ENCODE measurements at places on chromosomes 5 and 9.

DNA sequence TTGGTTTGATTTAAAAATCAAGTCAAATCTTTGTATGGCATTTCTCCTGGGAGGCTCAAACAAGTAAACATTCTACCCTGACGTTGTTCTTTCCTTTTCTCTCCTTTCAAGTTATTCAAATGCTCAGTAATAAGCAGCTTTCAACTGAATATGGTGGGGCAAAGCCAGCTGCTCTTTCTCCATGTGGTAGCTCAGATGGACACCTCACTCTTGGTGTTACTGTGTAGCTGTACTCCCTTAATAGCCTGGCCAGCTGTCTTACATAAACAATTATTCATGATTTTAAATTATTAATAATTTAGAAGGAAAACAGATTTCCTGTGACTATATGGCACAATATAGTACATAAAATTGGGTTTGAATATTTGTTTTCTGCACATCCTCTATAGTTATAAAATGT, 165.2 kb downstream of the PDE4D start:
- DNase-seq, result no peak

- no peak for DNase-seq
These were observed 202.6 kb downstream of the PIK3R1 start for GRCh38 chr5:68418201-68418600.

GRCh38 chr5:135183464-135183863, 149.4 kb upstream of the PITX1 start:
- DNase-seq, result no peak

GRCh38 chr9:536597-537511, 304.6 kb upstream of the DMRT1 start:
- DNase-seq, result no peak

DNA sequence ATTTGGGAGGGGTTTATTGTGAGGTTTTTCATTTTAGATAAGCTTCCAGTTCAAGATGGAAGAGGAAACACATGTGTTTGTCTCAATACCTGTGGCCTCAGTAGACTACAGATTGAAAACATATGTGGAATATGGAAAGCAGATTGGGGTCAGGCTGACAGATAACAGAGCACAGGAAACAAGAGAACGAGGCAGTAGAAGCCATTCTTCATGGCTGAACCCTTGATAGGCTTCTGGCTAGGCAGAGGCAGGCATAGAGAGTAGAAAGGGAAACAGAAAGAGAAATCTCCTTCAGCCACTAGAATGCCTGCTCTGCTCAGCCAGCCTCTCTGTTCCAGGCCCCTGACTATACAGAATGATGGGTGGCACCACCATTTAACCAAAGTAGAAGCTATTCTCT, 152.5 kb downstream of the MUSK start:
- no peak for DNase-seq

- no peak for DNase-seq
These were observed 4.6 kb upstream of the DPH7 start for GRCh38 chr9:137583347-137583746.

GRCh38 chr9:111158999-111159398, 120.7 kb upstream of the LPAR1 start:
- DNase-seq, result no peak

- no peak for DNase-seq
These were observed 8.7 kb upstream of the C5orf34 start for GRCh38 chr5:43523662-43524072.

DNA sequence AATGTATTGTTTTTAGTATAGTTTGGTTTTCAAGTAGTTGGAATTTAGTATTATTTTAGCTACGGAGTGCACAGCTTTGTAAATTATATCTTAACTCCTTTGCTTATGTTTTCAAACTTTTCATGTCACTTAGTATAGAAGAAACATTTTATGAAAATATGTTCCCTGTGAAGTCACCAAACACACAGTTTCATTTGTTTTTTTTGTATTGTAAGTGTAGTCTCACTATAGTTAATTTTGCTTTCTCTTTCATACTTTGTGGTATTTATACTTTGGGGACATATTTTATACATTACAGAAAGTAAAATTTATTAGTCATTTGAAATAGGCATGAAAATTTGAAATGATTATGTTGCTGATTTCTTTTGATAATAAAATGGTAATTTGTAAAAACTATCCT, 5.0 kb downstream of the CHSY3 start:
- no peak for DNase-seq

GRCh38 chr9:99894826-99895225, 11.6 kb upstream of the STX17 start:
- DNase-seq, result no peak

DNA sequence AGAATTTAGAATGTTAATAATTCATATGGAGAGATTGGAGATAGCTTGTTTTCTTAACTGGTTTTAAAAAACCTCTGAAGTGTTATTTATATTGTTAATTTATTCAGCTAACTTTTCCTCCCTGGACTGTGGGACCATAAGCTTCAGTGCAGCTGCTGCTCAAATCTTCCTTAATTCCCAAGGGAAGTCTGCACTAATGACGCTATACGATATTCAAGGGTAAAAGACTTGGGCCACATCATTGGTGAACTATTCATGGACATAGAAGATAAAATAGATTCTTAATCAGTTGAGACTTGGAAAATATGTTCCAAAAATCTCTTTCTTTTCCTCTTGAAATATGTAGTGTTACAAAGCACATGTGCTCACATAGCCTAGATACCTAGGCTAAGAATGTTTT, 31.1 kb upstream of the GAS1 start:
- DNase-seq, result no peak

DNA sequence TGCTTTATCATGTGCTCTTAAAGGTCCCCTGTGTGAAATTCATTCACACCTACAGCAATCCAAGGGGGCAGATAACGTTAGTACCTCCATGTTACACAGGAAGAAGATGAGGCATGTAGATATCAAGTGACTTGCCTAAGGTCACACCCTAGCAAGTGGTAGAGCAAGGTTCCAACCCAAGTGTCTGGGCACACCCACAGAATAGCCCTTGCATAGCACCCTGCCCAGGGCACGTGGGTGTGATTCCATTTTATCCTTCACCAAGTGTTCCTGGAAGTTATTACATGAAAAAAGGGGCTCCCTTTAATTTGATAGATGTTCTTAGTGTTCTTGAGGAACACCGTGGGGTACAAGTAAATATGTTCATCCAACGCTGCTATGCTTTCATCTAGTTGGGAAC, 4.9 kb downstream of the TMEM171 start:
- DNase-seq, result no peak

DNA sequence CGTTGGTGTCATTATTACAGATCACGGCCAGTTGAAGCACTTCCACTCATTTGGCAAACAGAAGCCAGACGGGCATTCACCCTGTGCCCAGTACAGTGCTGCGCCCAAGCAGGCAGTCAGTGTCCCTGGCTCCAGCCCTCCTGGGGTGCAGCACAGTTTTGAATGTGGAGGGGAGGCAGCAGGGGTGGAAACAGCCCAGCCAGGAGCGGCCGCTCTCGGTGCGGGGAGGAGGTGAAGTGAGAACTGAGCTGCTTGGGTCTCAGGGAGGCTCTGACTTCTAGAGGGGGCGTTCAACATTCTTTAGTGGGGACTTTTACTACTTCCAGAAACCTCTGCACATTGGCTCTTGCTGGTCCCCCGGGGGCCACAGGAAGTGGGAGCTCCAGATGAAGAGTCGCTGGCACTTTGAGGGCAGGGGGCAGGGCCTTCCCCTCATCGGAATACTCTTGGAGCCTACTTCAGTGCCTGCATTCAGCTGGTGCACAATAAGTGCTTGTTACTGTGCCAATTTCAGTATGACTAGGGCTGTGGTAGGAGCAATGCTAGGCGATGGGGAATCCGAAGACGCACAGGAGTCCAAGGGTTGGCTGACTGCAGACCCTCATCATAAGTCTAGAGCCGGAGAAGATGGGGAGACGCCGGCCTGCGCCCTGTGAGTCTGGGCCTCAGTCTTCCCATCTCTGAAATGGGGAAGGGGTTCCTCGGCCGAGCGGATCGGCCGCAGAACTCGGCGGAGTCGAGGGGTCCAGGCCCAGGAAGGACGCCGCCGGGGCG, 492 bp upstream of the NEK6 start:
- DNase-seq, result no peak

DNA sequence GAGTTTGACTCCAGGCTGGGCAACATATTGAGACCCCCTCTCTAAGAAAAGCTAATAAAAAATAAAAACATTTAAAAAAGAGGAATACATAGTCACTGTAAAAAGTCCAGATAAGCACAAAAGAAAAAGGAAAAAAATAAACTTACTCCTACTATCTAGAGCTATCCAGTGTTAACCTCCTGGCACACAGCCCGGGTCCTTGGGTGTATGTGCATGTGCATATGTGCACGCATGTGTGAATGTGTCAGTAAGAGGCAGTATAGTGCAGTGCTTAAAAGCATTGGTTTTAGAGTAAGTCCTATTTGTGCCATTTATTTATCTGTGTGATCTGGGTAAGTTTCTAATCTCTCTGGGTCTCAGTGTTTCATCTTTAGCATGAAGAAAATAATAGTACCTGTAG, 26.7 kb downstream of the FAM219A start:
- DNase-seq, result no peak

- DNase-seq, result no peak
These were observed 548.8 kb upstream of the CDH18 start for GRCh38 chr5:20536813-20537212.

GRCh38 chr5:135133698-135134515, 99.9 kb upstream of the PITX1 start:
- no peak for DNase-seq
